B cell (primary cell): ENCODE measurements at places on chromosomes 2 and 18.

- DNase-seq = no peak
Measured at GRCh38 chr2:237916296-237916695, 50.5 kb upstream of the UBE2F start.

GRCh38 chr18:24189007-24189528 lies 50.2 kb downstream of the CABYR start:
- DNase-seq = peak; percentile 27

DNA sequence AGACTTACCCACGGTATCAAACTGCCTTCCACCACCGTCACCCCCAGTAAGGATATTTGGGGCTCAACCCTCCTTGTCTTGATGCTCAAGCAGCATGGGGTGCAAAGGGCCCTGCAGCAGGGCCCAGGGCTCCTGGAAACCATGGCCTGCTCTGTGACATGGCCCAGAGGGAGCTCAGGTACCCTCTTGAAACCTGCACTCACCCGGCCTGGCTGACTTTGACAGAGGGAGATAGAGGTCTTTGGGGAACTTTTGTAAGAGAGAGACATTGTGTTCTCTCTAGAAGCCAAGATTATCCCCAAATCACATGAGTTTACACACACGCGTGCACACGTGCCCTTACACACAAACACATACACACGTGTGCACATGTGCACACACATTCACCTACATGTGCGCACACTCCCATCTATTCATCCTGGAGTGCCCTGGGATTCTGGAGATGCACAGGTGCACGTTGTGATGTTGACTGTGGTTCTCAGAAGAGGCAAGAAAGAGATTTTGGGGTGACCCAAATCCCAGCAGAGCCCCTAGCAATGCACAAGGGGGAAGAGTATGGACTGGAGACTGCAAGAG lies 19.6 kb upstream of the KCNK3 start:
- no peak for DNase-seq

DNA sequence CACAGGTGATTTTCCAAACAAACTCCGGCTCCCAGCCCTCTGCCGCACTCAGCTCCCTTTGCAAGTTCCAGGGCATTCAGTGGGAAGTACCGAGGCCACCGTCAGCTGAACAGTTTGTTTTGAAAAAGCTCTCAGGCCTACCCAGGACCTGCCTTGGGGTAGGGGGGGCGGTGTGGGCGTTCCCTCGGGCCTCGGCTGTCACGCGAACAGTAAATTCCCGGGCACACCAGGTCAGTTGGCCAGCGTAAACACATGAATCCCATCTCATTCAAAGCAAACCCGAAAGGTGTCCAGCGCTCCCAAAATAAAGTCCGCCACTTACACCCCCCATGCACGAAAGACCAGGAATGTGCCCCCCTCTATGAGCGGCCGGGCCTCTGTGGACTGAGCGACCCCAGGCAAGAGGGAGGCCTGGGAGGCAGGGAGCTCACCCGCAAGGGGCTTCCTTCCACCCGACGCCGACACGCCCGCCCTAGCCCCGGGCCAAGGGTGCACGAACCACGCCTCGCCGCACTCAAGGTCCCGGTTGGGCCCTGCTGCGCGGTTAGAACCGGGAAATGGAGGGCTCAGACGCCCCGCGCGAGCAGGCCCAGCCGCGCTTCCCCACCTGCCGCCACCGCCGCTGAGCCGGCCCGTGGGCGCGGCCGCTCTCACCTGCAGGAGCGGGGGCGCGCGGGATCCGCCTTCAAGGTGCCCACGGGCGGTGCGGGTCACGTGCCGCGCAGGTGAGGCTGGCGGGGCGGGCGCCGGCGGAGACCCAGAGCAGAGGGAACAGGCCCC lies at the start of gene WDSUB1:
Gene WDSUB1, minus strand, starts transcription at position 775 of the 780 bp plus-strand sequence. CDS start 3,634 bp downstream, outside the sequence.
- DNase-seq = no peak
